ENCODE measurements at places on chromosomes 1 and 21. TPM values are rescaled to one million over a fixed set of nuclear protein-coding genes. Genes with fewer than 3 reads are reported as not detected.

DNA sequence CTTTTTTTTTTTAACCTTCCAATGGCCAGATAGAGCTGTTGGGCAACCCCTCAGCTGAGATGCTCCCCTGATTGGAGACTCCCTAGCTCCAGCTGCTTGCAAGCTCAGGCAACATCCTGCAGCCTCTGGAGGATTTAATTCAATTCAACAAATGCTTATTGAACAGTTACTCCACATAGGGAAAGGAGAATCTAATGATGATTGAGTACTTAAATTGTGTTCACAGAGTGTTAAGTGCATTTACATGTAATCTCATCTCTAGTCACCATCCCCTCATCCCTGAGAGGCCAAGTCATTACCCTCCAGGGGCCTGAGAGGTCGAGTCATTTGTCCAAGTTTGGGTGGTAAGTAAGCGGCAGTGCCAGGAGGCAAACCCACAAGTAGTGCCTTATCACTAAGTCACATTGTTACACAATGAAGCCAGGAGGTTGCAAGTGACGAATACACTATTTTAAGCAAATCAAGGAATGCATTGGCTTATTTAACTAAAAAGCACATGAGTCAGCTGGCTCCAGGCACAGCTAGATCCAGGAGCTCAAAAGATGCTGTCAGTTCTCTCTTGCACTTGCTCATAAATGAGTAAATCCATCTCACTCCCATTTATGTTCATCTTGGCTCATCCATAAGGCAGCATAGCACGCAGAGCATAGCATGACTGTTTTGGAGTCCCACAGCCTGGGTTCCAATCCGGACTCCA lies 64.3 kb downstream of the OPTC start:
- DNase-seq, result no peak

DNA sequence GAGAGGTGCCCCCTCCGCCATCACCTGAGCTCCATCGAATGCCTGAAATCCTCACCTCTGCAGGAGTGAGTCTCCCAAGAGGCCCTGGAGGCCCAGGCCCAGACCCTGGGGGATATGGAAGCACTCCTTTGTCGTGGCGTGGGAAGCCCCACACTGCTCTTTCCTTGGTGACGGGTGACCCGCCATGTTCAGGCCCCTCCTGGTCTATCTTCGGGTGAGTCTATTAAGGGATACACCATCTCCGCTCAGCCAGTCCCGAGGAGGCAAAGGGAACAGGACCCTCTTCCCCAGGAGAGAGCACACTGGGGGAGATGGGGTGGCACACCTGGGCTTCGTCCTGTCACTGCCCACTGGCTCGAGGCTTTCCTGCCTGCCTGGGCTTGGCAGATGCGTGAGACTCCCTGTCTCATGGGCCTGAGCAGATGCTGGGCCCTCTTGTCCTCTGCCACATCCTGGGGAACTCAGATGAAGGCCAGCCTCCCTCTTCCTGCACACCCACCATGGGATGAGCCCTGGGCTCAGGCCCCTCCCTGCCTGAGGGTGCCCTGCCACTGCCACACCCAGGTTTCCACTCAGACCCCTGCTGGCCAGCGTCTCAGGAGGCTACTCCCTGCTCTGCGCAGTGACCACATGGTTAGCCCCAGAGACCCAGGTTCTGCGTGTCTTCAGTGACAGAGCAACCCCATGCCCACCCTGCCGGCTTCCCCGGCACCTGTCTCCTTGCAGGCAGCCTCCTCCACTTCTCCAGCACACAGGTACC lies 3.8 kb upstream of the NPHP4 start:
- no peak for DNase-seq

DNA sequence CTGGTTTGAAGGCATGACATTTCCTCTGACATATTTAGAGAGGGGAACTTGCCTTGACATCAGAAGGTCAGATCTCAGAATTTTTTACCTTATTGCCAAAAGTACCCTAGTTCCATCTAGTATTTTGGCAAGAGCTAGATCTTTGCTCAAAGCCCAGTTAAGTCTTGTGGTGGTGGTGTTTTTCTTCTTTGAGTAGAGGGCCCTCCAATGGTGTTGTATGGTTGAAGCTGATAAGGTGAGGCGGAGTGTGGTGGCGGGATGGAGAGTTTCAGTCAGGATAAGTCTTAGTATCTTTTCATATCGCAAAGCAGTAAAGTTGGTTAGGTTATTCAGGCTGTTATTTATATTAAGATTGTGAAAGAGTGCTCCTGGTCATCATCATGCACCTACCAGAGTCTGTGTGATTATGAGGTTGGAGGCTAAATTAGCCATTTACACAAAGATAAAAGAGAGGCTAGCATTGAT lies 20.1 kb upstream of the MACF1 start:
- no peak for DNase-seq

The PGLYRP4 gene
- total RNA-seq, result not detected
